Aorta (tissue), 5 donors: ENCODE measurements at places on chromosomes 4 and X. TPM values are rescaled to one million over a fixed set of nuclear protein-coding genes. Genes with fewer than 3 reads are reported as not detected.

The NOX1 gene
- total RNA-seq, result not detected

DNA sequence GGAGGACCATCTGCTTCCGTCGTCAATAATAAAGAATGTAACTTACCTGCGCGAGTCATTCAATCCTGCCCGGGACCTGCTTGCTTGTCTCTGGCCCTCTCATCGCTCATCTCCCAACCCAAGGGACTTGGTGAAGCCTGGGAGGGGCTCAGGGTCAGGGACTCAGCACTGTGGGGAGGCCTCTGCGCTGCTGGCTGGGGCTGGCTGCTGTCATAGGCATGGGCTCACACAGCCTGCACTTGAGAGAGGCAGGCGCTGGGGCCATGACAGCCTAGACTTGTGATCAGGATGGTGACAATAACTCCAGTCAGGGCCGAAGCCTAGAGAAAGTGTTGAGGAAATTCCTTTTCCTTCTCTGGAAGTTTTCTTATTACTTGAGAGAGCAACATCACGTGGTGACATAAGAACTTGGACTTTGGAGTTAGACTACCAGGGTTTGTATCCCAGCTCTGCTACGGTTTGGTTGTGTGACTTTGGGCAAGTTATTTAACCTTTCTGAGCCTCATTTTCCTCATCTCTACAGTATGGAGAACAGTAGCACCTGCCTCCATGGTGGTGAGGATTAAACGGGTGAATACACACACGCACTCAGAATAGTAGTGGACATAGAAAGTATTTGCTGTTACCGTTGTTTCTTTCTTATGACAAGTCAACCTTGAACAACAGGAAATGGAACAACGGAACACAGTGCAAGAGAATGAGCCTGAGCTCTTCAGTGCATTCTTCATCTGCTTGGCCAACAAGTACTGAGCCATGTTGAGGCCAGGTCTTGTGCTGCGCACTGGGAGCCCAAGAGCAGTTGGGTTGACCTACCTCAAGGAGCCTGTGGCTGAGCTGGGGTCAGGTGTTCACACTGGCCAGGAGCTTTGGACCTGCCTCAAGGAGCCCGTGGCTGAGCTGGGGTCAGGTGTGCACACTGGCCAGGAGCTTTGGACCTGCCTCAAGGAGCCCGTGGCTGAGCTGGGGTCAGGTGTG lies 60.5 kb downstream of the TBC1D14 start:
- no peaks in the 10 kb centered on the region for H3K27me3 ChIP-seq
- no peaks in the 10 kb centered on the region for H3K4me1 ChIP-seq
- no peak overlapping the region for H3K27ac ChIP-seq
- DNase-seq, result no peak

The TMSB15B gene
- 7.6 TPM for total RNA-seq

The SULT1B1 gene
- total RNA-seq, result 2.2 TPM

DNA sequence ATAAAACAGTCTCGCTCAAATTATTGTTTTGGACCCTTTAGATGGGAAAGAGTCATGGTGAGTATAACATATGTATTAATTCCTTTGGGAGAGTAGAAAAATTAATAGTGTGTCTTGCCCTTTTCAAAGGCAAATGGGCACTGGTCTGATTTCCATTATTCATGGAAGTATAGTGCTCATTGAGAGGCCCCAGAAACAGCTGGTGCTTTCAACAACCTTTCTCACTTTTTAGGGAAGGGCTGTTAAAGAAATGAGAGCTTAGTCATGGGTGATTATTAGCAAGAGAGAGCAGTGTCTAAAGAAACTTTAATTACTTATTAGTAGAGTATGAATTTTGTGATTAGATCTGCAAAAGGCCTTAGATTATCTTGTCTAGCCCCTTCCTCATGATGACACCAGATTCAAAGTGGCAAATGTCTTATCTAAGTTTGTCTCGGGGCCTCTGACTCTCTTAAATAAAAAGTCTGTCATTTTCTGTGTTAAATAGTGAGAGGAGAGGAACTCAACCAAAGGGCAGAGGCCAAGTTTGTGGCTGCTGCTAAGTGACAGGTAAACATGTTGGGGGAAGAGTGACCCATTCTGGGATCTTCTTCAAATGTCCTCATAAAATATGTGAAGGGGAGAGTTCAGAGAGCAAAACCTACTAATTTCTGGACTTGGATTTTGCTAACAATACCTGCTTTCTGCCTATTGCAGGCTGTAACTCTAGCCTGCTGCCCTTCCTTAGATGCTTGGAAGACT lies 110.6 kb downstream of the REPS2 start:
- no peaks in the 10 kb centered on the region for H3K27me3 ChIP-seq
- H3K27ac ChIP-seq, result no peak overlapping the region
- H3K4me3 ChIP-seq, result no peak overlapping the region

DNA sequence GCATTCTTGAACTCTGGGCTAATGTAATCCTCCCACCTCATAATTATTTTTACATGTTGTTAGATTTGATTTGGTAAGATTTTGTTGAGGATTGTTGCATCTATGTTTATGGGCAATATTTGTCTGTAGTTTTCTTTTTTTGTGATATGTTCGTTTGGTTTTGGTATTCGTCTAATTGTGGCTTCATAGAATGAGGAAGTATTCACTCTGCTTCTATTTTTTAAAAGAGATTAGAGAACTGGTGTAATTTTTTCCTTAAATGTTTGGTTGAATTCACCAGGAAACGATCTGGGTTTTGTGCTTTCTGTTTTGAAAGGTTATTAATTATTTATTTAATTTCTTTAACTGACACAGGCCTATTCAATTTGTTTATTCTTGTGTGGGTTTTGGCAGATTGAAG lies 161.2 kb upstream of the NUDT6 start:
- H3K4me1 ChIP-seq, result no peaks in the 10 kb centered on the region
- no peak overlapping the region for H3K4me3 ChIP-seq
- no peaks in the 10 kb centered on the region for H3K27me3 ChIP-seq
- DNase-seq, result no peak

DNA sequence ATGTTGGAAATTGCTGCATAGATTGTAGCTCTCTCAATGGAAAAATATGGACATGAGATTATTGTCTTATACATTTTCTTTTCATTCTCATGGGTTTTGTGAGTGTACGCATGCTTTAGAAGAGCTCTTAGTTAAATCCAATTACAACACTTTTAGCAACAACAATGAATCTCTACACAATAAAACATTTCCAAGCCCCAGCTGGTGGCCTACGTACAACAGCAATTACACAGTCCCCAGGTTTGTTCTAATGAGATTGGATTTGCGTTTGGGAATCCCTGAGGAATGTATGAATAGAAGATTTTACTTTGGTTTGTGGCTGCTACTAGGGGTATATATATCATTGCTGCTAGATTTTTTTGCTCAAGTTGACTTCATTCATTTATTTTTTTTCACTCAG lies 98.6 kb downstream of the FHDC1 start:
- no peak for DNase-seq
- H3K4me3 ChIP-seq, result no peak overlapping the region
- H3K27ac ChIP-seq, result no peak overlapping the region
- no peaks in the 10 kb centered on the region for H3K36me3 ChIP-seq

DNA sequence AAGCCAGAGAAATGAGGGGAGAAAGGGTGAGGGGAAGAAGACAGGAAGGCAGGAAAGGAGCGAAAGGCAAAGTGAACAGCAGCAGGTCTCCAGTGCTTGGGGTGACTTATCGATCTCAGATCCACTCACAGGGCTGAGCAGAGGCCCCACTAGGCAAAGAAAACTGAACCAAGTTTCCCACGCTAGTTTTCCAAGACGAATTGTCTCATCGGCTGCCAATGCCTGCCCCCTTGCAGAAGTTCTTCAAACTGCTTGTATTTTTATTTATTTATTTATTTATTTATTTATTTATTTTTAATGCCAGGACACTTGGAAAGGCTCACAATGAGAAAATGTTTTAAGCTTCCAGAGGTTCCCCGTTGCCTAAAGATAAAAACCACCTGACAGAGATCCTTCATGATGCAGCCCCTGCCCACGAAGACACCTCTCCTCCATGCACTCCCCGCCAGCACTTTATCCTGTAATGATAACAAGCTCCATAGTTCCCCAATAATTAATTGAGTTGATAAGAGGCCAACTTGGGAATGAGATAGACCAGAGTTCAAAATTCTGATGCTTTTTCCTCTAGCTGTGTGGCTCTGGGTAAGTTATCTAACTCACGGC lies 43.2 kb downstream of the QDPR start:
- H3K4me3 ChIP-seq, result no peak overlapping the region
- no peaks in the 10 kb centered on the region for H3K27me3 ChIP-seq
- no peak overlapping the region for H3K27ac ChIP-seq

GRCh38 chr4:26183017-26183416 lies 137.8 kb upstream of the RBPJ start:
- H3K4me3 ChIP-seq, result no peak overlapping the region
- no peak overlapping the region for H3K27ac ChIP-seq
- H3K36me3 ChIP-seq, result no peaks in the 10 kb centered on the region
- DNase-seq, result no peak

GRCh38 chr4:19304028-19304427 lies 947.7 kb upstream of the SLIT2 start:
- H3K27me3 ChIP-seq, result no peaks in the 10 kb centered on the region
- DNase-seq, result no peak
- no peak overlapping the region for H3K4me3 ChIP-seq
- H3K4me1 ChIP-seq, result no peaks in the 10 kb centered on the region
- no peak overlapping the region for H3K27ac ChIP-seq
- H3K36me3 ChIP-seq, result no peaks in the 10 kb centered on the region

- H3K36me3 ChIP-seq, result no peaks in the 10 kb centered on the region
- H3K27me3 ChIP-seq, result no peaks in the 10 kb centered on the region
- no peak overlapping the region for H3K27ac ChIP-seq
Measured at GRCh38 chr4:94689155-94689860, 68.4 kb upstream of the BMPR1B start.

The TMEM271 gene
- total RNA-seq, result not detected

DNA sequence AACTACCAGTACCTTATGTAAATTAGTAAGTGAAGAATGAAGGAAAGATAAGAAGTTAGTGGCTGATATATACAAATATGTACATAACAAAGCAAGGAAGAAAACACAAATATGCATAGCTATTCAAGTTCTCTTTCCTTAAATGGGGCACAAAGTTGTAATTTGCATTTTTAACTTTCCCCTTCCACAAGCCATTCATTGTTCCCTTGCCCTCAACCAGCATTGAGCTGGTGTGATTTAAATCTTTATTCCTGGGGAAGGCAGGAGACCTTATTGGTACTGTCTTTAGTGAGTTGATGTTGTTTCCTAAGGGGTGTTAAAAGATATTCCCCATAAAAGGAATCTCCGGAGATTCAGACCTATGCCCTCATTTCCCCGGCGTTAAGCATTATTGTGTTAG lies 735.3 kb downstream of the PCDH18 start:
- no peaks in the 10 kb centered on the region for H3K4me1 ChIP-seq
- H3K36me3 ChIP-seq, result no peaks in the 10 kb centered on the region
- DNase-seq, result no peak
- no peak overlapping the region for H3K4me3 ChIP-seq

The GNPDA2 gene
- 13.5 TPM for total RNA-seq

The EDA gene
- 9.0 TPM for total RNA-seq

The OTC gene
- total RNA-seq, result 1.4 TPM

- no peaks in the 10 kb centered on the region for H3K4me1 ChIP-seq
- no peak for DNase-seq
- no peaks in the 10 kb centered on the region for H3K27me3 ChIP-seq
- H3K27ac ChIP-seq, result no peak overlapping the region
- no peaks in the 10 kb centered on the region for H3K36me3 ChIP-seq
Measured at GRCh38 chrX:6021316-6022091, 207.2 kb downstream of the NLGN4X start.

The ZNF185 gene
- 13.5 TPM for total RNA-seq

- H3K4me3 ChIP-seq, result no peak overlapping the region
- no peaks in the 10 kb centered on the region for H3K27me3 ChIP-seq
- no peak for DNase-seq
- no peak overlapping the region for H3K27ac ChIP-seq
- no peaks in the 10 kb centered on the region for H3K4me1 ChIP-seq
Measured at GRCh38 chrX:35842674-35843073, 44.5 kb downstream of the MAGEB16 start.

The ODAPH gene
- not detected for total RNA-seq

The ZXDB gene
- 8.3 TPM for total RNA-seq

- H3K27me3 ChIP-seq, result no peaks in the 10 kb centered on the region
- no peak overlapping the region for H3K27ac ChIP-seq
- no peak for DNase-seq
- H3K4me1 ChIP-seq, result no peaks in the 10 kb centered on the region
Measured at GRCh38 chrX:125404667-125405160, 85.0 kb downstream of the TEX13C start.

The KDR gene
- 42.1 TPM for total RNA-seq

- peaks cover 3% of the 10 kb centered on the region for H3K36me3 ChIP-seq
- no peak for DNase-seq
- no peaks in the 10 kb centered on the region for H3K27me3 ChIP-seq
Measured at GRCh38 chrX:18929775-18930174, 54.1 kb downstream of the PHKA2 start.
